ENCODE measurements at places on chromosomes 4 and X.

DNA sequence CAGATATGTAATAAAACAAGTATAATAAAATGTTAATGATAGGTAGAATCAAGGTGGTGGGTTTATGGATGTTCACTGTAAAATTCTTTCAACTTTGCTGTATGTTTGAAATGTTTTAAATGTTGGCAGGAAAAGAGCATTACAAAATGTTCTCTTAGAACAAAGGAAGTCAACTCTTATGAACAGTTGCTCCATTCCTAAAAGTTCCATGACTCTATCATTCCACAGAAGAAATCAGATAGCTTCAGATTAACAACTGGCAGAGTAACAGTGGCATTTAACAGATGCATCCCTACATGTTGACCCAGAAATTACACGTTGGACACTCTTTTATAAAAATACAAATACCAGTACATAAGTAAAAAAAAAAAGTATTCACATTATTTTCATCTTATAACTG, 2023.7 kb downstream of the ARAP2 start:
- DNase-seq, result no peak

GRCh38 chrX:94831364-94831763, 1157.4 kb downstream of the FAM133A start:
- DNase-seq, result peak; percentile 13

GRCh38 chrX:48573690-48574269, 504 bp upstream of the RBM3 start:
- no peak for DNase-seq

GRCh38 chr4:56148428-56148827, 199.7 kb downstream of the CEP135 start:
- peak; percentile 2 for DNase-seq

DNA sequence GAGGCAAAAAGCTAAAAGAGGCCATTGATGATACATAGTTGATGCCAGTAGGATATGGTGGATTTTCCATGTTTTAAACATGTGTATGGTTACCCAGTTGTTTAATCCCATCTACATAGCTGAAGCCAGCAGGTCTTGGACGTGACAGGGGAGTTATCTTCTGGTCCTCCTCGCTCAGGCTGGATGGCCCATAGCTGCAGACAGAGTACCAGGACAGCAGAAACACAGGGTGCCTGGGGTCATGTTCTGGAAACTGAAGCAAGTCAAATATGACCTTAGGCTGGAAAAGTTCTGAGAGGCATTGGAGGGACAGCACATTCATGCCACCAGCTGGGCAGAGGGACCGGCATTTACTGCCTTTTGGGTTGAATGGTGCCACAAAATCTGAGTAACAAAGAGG, 118.0 kb upstream of the GPC4 start:
- DNase-seq, result no peak

DNA sequence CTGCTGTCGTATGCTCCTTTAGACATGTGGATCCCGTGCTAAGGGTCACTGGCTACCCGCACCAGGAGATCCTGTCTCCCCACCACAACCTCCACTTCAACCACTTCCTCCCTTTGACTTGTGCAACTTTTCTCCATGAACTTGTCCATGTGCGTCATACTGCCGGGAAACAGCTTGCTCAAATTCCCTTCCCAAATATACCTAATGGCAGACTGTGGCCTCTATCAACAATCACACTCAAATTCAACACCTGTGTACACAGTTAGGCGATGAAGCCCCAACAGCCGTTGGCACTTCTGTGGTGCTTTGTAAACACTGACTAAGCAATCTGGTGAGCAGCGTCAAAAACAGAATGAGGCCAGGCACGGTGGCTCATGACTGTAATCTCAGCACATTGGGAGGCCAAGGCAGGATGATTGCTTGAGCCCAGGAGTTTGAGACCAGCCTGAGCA, 49.5 kb downstream of the CD99L2 start:
- DNase-seq, result peak; percentile 43

DNA sequence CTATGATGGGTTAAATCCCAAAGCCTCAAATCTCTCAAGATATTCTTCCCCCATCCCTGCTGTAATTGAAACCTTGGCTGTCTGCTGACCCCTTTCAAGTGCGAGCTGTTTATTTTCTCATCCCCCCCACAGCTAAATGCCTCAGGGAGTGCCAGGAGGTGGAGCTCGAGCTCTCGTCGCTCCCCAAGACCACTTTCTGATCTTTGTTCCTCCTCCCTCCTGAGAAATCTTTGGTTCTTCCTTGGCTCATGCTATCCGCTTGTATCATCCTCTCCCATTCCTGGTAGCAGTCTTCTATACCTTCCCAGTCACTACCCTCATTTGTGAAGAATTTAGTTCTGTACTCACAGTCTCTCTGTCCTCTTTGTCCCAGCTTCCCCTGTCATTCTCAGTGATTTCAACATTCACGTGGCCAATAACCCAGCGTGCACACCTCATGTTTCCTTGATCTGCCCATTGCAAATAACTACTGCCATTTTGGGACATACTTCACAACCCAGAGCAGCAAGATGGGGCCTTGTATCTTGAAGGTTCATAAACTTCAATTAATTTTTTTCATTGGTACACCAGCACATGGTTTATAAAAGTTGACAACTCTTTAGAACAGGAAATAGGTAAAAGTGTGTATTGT, 9.2 kb upstream of the SLC25A43 start:
- no peak for DNase-seq

- DNase-seq, result no peak
These were observed 150.7 kb downstream of the DHX15 start for GRCh38 chr4:24433515-24434214.

- no peak for DNase-seq
These were observed 26.8 kb upstream of the SCD5 start for GRCh38 chr4:82825425-82825824.

DNA sequence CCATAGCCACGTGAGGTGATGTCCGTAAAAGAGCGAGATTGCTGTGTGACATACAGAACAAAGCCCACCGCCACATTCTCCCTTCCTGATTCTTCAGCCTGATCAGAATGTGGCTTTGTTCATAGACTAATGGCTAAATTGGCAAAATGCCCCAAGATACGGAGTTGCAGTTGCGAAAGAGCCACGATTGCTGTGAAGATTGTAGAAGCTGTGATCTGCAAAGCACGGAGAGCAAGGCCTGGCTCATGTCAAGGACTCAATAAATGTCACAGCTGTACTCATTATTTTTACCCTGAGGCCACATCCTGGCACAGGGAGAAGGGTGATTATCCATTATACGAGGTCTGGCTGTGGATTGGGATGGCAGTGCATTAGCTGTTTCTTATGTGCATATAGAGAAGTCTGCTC, 34.2 kb downstream of the ARSD start:
- no peak for DNase-seq

- DNase-seq, result peak; percentile 52
These were observed 31.0 kb downstream of the ALPK1 start for GRCh38 chr4:112327965-112328733.

DNA sequence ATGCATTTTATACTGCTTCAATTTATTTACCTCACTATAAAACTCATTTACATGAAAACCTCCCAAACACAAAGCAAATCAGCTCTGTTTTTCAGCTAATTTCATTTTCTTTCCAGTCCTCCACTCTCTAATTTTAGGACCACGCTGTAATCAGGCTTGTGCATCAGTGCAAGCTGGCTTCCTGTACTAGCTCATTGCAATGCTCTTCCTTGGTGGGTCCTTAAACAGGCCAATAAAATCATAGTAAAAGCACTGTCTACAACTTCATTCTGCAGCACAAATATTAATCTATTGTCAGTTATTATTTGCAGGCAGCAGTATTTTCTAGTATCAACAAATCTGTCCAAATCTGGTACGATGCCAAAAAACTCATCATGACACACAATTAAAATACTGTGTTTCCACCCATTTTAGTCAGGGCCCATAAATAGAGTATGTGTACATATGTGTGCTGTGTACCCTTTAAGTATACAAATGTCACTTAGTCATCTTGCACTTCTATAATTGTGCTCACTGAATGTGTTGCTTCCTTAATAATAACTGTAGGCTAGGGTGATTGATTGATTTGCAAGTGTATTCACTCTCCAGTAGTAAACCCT, 178.2 kb upstream of the HCCS start:
- no peak for DNase-seq

GRCh38 chr4:19557161-19557560, 694.5 kb upstream of the SLIT2 start:
- no peak for DNase-seq

DNA sequence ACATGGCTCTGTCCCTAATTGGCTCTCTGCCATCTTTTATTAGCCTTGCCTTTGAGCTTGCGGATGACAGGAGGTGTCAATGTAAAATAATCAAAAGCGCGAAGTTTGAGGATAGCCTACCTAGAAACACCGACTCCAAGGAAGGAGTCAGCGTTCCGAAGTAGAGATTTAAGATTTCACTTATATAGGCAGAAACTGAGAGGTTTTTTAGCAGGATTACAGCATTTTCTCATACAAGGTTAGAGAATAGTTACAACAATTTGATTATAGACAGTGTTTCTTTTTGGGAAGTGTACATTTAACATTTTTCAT, 499 bp upstream of the NFXL1 start:
- DNase-seq, result no peak

GRCh38 chrX:101377547-101377946, 8.4 kb downstream of the BTK start:
- DNase-seq, result no peak

DNA sequence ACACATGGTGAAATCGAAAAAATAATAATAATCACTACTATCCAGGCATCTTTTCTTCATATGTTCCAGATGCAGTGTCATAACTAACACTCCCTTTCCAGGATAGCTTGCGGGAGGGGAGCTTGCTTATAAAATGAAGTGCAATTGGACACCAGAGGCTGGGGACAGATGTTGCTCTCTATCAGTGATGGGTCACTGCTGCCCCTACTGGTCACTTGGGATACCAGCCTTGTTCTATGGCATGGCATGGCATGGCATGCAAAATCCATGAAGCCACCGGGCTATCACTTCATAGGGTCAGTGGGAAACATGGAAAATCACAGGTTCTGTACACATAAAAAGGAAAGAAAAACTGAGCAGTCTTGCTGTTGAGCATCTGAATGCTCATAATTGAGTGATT, 168.1 kb downstream of the GLRA2 start:
- DNase-seq, result peak; percentile 29

- no peak for DNase-seq
These were observed 78.5 kb downstream of the SCLT1 start for GRCh38 chr4:129014566-129015509.

DNA sequence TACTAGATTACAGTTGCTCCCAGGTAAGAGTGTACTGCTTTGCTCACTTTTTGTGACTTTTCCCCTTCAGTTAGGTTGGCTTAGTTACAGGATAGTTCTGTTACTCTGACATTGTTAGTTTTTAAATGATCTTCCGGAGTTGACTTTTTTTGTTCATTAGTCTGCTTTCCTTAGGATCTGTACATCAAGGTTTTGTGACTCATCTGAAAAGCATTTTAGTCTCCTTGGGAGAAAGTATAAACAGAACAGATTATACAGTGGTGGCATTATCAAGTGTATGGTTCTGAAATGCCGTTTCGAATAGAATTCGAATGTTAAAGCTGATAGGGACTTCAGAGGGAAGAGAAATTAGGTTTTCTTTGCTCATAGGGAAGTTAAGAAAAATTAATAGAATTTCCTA, 63.3 kb downstream of the USP9X start:
- DNase-seq, result no peak

- peak; percentile 22 for DNase-seq
These were observed 107.9 kb downstream of the PALLD start for GRCh38 chr4:168604496-168605373.

DNA sequence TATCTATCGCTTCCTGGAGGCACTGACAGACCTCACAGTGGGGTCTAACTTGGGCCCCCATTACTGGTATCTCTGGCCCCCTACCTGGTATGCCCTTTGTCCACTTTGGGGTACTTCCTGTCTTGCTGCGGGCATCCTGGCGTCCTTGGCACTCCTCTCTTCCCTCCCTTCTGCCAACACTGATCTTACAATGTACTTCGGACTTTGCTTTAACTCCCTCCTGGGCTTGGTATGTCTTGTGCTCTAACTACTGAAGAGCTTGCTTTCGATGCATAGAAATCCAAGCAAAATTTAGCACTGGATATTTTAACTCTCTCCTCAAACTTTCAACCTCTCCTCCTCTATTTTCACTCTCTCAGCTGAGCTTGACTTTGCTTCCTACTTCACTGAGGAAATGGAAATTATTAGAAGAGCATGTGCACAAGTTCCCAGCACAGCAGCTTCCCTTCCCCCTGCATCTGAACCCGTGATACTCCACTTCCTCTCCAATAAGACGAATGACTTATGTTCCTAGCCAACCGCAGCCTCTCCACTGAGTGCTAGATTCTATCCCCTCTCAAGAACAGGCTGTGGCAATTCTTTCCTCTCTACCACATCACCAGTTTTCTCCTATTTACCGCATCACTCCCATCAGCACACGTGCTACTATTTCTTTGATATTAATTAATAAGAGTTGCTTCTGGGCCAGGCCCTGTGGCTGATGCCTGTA, 52.9 kb downstream of the SUPT20HL2 start:
- DNase-seq, result no peak

Data from SW480 (cell line).